ENCODE measurements at places on chromosomes 2 and 18. TPM values are rescaled to one million over a fixed set of nuclear protein-coding genes. Genes with fewer than 3 reads are reported as not detected.

The VSNL1 gene
- total RNA-seq = not detected

The MREG gene
- total RNA-seq = 3.1 TPM

The MRPL19 gene
- 50.4 TPM for total RNA-seq

The TUBB8B gene
- 1.1 TPM for total RNA-seq

The SPHKAP gene
- not detected for total RNA-seq

The NCKAP5 gene
- total RNA-seq = 3.0 TPM

The SCTR gene
- total RNA-seq = not detected

The NOSTRIN gene
- total RNA-seq = not detected

The ELOA2 gene
- total RNA-seq = not detected

The LINC00305 gene
- not detected for total RNA-seq

The CFC1 gene
- total RNA-seq = not detected

The CNGA3 gene
- not detected for total RNA-seq

The MTIF2 gene
- 26.8 TPM for total RNA-seq

The OR6B2 gene
- not detected for total RNA-seq

The POTEI gene
- 0.16 TPM for total RNA-seq

The FEV gene
- total RNA-seq = not detected

The NR4A2 gene
- 1.0 TPM for total RNA-seq

The TFCP2L1 gene
- total RNA-seq = not detected

The GAREM2 gene
- total RNA-seq = 4.5 TPM

The KLHL41 gene
- 0.21 TPM for total RNA-seq

The DHRS9 gene
- not detected for total RNA-seq

The IL1RL1 gene
- total RNA-seq = 44.0 TPM

The DYNAP gene
- total RNA-seq = not detected

The MAP3K19 gene
- not detected for total RNA-seq

The TXNDC9 gene
- total RNA-seq = 48.7 TPM

The ZNF892 gene
- total RNA-seq = 3.8 TPM

The TXNDC2 gene
- total RNA-seq = not detected

The UGT1A10 gene
- total RNA-seq = not detected

The TOGARAM2 gene
- not detected for total RNA-seq

The CFLAR gene
- total RNA-seq = 260 TPM

The CLEC4F gene
- not detected for total RNA-seq

The CYP27C1 gene
- not detected for total RNA-seq

The SKOR2 gene
- not detected for total RNA-seq

The GRHL1 gene
- 0.85 TPM for total RNA-seq

The MOGAT1 gene
- not detected for total RNA-seq

The OSR1 gene
- total RNA-seq = not detected

The C2orf81 gene
- 0.71 TPM for total RNA-seq

The UGT1A8 gene
- not detected for total RNA-seq

The PSMA8 gene
- total RNA-seq = not detected

The MAP2 gene
- total RNA-seq = 61.2 TPM

The CXCR4 gene
- total RNA-seq = 52.4 TPM

The ACMSD gene
- total RNA-seq = not detected

The GPR39 gene
- total RNA-seq = 0.20 TPM

The MAPK4 gene
- not detected for total RNA-seq

The CRYGC gene
- total RNA-seq = not detected

The SERPINB12 gene
- total RNA-seq = not detected

The TMEM247 gene
- total RNA-seq = not detected

The RAX gene
- not detected for total RNA-seq

The MAP4K4 gene
- total RNA-seq = 269 TPM

The NYAP2 gene
- total RNA-seq = not detected

The IL36G gene
- not detected for total RNA-seq

The KATNAL2 gene
- 1.3 TPM for total RNA-seq

The LRATD1 gene
- total RNA-seq = not detected

The ADD2 gene
- not detected for total RNA-seq

The MOCOS gene
- total RNA-seq = 0.85 TPM

The SPAG16 gene
- total RNA-seq = 7.7 TPM

The HOXD13 gene
- not detected for total RNA-seq
